DMS 273 treated with DMSO at 0.1 percent for 48 hours (cell line): ENCODE measurements at places on chromosomes 7 and 10.

DNA sequence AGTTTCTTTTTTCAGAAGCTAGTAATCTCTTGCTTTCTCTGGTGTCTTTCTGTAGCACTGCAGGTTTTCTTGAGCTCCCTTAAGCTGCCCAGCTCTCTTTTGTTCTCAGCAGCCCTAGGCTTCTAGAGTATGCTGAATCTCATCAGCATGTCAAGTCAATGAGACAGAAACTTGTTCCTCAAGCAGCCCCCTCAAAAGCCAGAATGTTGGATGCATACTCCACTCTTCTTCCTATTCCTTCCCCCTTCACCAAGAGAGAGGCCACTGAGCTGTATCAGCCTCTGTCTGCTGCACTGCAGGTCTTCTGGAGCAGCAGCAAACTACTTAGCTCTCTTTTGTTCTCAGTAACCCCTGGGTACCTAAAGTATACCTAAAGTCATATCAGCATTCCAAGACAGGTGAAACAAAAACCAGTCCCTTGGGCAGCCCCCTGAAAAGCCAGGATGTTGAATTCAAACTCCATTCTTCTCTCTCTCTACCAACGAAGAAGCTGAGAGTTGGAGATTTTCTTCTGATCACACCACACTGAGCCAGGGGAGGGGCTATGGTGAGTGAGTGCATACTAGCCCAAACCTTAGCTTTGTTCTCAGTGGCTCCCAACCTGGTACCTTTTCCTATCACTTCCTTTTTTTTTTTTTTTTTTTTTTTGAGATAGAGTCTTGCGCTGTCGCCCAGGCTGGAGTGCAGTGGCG lies 73.3 kb upstream of the WAC start:
- DNase-seq, result no peak

- no peak for DNase-seq
Observed at GRCh38 chr7:120724448-120724847, 133.5 kb downstream of the TSPAN12 start.

GRCh38 chr7:44060091-44060947 lies 5.0 kb downstream of the PGAM2 start:
- DNase-seq, result no peak

GRCh38 chr10:13987446-13987845 lies 343.3 kb downstream of the FRMD4A start:
- no peak for DNase-seq

DNA sequence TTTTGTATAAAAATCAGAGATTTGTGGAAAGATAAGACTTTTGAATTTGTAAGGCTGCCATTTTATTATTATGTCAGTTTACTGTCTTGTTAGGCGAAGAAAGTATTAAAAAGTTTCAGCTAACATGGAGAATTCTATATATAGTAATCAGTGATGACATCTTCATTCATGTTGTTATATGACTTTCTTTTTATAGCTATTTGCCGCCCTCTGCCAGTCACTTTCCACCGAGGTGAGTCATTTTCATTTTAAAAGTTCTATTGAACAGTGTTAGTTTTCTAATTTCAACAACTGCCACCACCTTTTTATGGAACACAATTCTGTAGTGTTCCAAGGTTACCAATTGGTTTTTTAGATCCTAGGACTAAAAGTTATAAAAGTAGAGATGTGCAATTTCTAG lies 11.8 kb downstream of the CUTC start:
- no peak for DNase-seq
